SW 1271 (cell line): ENCODE measurements at places on chromosomes 13 and 19.

DNA sequence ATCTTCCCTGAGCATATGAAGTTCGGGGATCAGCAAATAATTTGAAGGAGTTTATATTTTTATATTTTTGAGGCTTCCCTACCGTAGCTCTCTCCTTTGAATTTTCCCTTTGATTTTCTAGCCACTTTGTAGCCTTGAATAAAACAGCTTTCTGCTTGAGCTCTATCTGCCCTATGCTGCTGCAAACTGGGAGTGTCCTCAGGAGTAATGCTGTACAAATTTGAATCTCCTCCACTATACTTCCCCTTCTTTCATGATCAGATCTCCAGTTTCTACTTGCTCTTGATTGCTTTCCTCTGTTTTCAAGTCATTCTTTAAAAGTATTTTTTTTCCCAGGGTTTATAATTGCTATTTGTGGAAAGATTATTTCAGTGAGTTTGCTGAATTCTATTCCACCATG, 14.6 kb downstream of the PDS5B start:
- DNase-seq: no peak

DNA sequence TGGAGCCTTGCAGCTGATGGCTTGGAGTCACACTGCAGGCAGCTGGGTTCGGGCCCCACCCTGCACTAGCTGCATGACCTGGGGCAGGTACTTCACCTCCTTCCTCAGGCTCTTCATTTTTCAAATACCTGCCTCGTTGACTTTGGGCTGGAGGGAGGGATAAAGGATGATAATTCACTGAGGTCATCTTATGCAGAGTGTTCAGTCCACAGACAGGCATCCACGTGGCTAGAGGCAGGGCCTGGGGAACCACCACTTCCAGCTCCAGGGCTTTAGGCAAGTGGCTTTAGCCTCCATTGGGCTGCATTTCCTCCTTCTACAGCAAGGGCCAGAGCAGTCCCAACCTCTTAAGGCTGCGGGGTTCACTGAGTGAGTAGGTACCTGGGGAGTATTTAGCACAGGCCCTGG, 84.8 kb downstream of the SIPA1L3 start:
- no peak for DNase-seq

DNA sequence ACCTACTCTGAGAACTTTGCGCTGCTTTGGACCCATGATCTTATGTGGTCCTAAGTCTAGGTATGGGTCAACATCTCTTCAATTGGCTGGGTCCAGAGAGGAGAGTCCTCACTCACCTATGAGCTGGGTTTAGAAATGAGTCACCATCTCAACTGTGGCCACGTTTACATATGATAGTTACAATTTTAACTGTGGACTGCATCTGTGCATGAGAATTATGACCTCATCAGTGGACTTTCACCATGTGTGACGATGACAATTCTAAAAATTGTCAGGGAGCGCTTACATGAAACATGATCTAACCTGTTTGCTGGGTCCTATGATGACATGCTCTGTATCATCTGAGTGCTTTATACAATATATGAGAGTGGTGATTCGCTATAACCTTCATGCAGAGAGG, 12.7 kb upstream of the ZNF724 start:
- DNase-seq: no peak

GRCh38 chr19:29520390-29520789, 5.4 kb upstream of the VSTM2B start:
- DNase-seq: no peak

GRCh38 chr13:114121031-114121430, 11.4 kb downstream of the RASA3 start:
- no peak for DNase-seq

- no peak for DNase-seq
Measured at GRCh38 chr19:23547816-23548430, 139.1 kb downstream of the ZNF675 start.

GRCh38 chr19:30498707-30499106, 126.5 kb downstream of the ZNF536 start:
- no peak for DNase-seq

DNA sequence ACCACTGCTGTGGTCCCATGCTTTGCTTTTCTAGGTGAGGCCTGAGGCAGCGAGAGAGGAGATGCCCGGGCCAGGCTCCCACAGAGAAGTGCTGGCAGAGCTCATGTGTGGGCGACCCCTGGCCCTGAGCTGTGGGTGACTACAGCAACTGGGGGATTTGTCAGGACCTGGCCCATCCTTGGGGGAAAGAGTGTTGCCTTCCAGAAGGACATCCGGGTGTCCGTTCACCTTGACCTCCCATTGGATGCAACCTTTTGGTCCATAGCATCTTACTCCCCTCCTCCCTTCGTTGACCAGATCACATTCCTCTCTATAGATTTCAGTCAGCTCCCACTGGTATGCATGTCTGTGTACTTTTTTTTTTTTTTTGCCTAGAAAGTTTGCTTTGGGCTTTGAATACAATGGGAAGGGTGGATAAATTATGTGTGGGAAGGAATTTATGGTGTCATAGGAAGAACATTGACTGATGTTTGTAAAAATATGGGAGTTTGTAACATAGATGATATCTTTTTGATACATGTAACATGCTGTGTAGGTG, 84.2 kb upstream of the RNF113B start:
- no peak for DNase-seq

DNA sequence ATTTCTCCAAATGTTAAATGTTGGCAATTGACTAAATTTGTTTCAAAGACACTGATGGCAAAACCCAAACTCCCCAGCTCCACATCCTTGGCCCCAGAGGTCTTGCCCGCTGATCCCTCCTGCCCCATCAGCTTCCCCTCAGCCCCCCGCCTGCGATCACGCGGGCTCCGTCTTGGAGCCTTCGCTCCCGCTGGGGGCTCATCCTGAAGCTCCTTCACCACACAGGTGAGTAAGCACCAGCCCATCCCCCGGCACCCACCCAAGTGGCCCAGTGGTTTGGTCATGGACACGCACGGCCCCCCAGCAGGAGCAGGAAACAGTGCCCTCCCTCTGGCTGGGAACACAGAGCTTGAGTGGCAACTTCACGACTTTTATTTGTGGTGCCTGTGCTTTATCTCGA, 14.9 kb downstream of the EPS8L1 start:
- DNase-seq: no peak

- no peak for DNase-seq
Measured at GRCh38 chr13:52950436-52950956, 78.1 kb upstream of the OLFM4 start.
